ENCODE measurements at places on chromosomes 3 and 15.

DNA sequence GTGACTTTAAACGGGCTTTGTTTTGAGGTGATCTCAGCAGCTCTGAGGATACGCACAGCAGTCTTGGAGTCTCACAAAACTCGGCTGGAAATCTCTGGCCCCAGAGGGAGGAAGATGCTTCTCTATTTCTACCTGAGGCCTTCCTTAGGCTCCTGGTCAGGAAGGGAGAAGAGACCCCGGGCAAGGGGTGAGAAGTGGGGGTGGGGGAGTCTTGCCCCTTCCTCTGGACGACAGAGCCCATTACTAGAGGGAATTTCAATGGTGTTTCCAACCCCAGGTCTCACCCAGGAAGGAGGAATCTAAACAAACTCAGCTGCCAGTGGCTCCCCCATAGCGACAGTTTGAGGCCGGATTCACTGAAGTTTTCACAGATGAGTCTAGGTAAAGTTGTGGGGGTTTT, 37.4 kb upstream of the PCSK6 start:
- no peak for DNase-seq

DNA sequence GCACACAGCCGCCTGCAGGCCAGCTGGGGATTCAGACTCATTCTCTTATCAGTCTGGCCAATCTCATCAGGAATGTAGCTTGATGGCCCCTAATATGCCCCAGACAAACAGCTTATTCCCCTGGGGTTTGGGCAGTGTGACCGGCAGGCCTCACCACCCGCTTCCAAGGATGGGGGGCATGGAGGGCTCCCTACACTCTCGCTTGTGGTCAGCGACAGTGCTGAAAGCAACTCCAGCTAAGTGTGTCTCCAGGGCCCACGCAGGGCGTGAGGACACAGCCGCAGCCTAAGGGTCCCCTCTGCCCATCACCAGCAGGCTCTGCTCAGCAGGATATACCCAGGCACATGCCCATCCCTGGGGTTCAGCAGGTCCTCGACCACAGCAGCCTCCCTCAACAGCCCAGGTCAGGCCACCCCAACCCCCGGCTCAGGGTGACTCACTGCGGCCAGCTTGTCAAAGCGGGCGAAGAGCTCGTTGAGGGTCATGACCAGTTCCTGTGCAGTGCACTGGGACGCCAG, 116.7 kb downstream of the ADCY5 start:
- no peak for DNase-seq

DNA sequence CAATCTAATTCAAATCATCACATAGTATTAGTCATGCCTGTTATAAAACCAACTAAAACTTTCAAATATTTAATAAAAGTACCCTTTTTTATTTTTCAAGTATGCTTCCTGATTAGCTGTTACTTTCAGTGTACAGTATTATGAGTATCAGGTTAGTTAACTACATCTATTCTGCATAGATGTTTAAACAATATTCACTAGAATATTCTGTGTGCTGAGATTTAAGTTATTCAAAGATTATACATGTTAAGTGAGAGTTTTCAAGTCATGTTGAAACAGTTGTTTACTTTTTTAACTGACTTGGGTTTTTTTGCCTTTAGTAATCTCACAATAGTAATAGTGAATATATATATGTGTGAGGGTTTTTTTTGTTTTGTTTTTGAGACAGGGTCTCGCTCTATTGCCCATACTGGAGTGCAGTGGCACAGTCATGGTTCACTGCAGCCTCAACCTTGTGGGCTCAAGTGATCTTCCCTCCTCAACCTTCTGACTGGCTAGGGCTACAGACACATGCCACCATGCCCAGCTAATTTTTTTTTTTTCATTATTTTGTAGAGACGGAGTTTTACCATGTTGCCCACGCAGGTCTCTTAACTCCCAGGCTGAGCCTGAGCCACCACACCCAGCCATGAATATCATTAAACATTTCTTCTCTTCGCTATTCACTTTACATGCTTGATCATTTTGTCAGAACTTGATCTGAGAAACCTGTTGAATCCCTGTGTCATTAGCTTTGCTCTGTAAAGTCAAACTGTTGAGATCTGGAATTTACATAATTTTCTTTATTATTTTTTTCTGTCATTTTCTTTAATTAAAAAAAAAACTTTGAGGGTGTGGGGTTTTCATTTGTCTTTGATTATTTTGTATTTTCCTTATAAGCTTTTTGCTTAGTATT, 286.2 kb upstream of the UBE2E1 start:
- no peak for DNase-seq

- DNase-seq: no peak
Observed at GRCh38 chr15:98855815-98856531, 151.6 kb downstream of the PGPEP1L start.

DNA sequence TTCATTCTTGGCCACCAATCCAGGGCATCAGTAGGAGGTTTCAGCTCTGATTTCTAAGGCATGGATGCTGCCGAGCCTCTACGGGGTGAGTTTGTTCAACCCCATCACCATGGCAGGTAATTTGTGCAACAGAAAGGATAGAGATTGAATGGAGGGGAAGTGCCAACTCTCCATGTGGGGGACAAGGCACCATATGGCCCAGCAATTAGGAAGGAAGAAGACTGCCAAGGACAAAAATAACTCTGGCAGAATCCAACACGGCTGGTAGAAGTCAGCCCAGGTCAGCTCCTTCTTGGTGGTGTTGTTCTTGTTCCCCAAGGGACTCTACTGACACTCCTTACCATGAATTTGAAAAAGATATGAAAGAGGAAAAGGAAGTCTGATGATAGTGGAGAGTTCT, 503.9 kb downstream of the MAGI1 start:
- DNase-seq: no peak

DNA sequence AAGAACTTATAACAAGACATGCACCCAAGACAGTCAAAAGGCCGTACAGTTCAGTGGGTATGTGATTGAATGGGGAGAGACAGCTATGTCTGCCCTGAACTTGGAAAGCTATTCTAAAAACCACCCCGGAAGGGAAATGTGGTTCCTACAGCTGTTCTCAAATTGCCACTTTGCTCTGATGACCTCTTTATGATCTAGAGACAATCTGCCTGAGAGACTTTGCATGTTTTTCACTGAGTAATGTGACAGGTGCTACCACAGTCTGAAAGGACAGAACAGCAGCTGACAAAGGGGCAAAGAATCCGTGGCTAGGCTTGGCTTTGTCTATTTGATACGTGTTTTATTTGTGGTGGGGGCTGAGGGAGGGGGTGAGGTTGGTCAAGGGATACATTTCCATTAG, 148.3 kb upstream of the NPHP3 start:
- DNase-seq: no peak

GRCh38 chr3:23055733-23056376, 147.3 kb upstream of the UBE2E2 start:
- no peak for DNase-seq

DNA sequence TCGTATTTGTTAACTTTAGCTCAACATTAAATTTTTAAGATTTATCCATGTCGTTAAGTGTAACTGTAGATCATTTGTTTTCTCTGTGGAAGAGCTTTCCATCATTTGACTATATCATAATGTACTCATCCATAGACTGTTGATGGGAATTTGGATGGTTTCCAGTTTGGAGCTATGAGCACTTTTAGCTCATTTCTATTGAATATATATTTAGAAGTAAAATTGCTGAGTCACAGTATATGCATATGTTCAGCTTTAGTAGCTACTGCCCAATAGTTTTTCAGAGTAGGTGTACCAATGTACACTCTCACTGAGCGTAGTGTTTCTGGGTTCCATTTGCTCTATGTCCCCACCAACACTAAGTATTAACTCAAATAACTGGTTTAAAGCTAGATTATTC, 263.0 kb downstream of the ULK4 start:
- no peak for DNase-seq

- DNase-seq: no peak
Observed at GRCh38 chr3:61964566-61964965, 403.2 kb downstream of the PTPRG start.

GRCh38 chr3:112471596-112472325, 27.5 kb downstream of the BTLA start:
- no peak for DNase-seq

- no peak for DNase-seq
Observed at GRCh38 chr15:63818629-63819028, 15.1 kb downstream of the HERC1 start.

GRCh38 chr3:190741788-190742187, 120.7 kb downstream of the GMNC start:
- DNase-seq: no peak

DNA sequence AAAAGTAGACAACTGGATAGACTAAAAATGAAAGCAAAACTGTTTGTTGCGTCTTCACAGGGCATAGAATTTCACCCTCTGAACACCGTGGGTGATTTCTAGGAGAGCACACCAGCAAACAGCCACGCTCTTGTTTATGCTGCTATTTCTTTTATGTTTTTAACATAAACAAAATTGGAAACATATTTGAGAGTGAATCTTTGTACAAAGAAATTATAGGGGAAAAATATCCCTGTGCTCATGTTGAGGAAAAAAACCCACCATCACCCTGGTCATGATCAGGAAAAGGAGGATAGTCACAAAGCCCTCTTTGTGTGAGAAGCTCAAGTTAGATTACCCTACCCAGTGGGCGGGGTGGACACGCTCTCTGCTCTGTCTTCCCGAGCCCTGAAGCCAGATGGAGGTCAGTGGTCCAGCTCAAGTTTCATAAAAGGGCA, 313.3 kb downstream of the SATB1 start:
- DNase-seq: no peak

DNA sequence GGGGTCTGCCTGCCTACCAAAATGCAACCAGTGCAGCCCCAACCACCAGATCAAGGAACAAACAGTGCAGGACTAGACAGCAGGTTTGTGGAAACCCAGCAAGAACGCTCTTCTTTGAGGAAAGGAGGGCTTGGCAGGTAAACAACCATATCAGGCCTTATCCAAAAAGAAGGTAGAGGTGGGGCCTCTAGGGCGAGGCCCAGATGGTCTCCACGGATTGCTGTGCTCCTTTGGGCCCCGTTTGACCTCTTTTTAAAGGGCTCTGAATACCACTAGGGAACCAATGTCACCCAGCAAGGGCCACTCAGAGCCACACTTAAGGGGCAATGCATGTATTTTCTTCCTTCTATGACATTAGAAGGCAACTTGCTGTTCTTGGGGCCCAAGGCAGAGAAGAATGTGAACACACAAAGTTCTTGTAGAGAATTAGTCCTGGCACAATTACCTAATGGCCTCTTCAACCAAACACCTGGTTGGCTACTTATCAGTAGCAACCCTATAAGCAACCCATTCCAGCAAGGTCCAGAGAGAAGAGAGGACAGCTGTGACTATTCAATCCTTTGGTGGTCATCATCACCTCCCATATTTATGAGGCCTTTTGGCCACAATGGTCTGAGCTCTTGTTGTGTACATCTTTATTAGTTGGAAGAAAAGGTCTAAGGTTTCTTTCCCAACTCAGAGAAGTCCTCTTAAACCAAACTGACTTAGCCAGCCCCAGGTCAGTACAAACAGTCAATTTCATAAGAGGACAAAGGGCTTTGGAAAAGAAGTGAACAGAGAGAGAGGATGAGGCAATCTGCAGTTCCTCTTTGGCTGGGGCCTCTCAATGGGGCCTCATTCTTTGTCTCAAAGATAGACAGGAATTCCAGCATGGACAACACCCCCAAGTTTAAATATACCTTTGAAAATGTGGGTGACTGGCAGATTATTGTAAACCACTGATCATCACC, 36.0 kb downstream of the FOXP1 start:
- no peak for DNase-seq

DNA sequence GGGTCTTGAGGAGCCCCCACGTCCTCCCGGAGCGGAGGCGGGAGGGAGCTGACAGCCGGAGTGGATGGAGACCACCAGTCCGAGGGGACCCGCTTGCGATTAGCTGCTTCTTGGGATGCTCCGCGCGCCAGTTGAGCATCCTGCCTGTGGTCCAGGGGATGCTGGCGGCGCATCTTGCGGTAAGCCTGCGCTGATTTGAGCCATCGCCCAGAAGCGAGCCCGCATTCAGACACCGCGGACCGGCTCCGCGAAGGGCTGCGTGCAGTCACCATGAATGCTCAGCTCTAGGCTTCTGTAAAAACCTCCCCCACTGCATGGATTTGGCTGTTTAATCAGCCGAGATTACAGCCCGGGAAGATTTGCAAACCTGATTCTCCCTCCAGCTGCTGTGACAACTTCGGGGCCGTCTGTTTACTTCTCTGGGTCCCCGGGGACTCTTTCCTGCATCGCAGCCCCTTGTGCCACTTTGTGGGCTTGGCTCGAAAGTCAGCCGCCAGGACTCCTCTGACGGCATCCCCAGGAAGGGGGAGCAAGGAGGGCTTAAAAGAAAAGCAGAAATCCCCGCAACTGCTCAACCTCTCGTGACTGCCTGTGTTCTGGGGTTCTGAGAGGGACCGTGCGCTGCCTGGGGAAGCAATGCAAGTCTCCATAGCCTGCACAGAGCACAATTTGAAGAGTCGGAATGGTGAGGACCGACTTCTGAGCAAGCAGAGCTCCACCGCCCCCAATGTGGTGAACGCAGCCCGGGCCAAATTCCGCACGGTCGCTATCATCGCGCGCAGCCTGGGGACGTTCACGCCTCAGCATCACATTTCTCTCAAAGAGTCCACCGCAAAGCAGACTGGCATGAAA, 171.1 kb downstream of the KCNAB1 start:
- DNase-seq: peak; percentile 2

DNA sequence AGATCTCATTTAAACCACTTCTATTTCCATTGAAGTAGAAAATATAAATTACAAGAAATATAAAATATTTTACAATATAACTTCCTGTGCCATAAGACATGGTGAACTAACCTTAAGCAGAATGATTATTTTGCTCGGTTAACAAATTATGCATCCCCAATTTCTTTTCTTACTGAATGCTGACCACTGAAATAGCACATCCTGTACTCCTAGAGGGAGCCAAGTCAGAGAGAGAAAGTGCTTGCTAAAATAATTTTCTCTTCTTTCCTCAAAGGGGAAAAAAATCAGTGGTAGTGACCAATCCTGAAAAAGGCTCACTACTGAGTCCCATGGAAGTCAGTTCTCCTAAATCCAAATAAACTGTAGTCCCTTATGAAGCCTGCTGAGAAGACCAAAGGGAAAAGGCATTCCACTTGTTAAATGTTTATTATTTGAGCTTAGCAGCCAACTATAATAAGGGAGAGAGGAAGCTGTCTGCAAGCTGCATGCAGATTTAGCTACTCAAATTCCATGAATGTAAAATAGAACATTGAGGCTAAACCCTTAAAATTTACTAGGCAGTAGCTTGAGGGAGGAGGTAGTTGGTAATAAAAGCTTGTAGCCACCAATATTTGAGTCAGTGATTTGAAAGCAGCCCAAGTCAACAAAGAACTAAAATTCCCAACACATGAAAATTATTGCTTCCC, 33.1 kb downstream of the CEP152 start:
- no peak for DNase-seq

Measured in central memory CD4-positive, alpha-beta T cell (primary cell).